ENCODE measurements at places on chromosomes 3 and 15.

- DNase-seq: no peak
These were observed 37.0 kb downstream of the DAPK2 start for GRCh38 chr15:64009241-64009640.

DNA sequence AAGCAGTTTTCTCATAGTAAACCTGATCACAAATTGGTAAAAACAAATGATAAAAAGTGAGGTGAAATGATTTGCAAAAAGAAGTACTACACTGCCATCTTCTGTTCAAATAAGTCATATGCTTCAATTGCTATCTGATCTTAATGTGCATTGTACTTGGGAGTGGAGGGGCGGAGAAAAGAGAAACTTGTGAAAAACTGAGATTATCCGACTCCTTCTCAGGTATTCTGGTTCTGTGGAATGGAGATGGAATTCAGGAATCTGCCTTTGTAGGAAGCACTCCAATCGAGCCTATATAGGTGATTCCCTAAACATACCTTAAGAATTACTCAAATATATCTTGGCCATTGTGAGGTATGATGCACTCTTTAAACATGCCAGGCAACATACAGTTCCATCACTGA is 180.6 kb downstream of the CHL1 start:
- no peak for DNase-seq

- no peak for DNase-seq
These were observed 121.3 kb downstream of the THRB start for GRCh38 chr3:24373198-24373959.

DNA sequence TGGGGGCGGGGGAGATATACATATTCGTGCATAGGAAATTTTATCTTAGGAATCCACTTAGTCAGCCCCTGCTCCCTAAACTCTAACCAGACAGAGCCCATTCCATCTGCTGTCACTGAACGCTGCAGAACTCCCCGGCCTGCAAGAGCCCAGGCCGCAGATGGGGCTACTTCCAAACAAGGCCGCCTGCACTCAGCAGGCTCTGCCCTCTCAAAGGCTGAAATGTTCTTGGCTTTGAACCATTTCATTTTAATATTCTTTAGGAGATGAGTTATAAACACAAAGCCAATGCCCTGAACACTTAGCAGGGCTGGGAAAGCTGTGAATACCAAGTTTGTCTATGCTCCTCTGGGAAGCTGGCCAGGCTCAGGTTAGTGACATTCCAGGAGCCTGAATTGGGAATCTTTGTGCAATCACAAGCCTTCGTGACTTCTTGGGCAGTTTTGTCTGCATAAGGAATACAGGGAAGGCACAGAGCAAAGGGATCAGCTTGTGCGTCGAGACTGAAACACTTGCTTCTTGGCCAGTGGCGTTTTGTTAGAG is 65.0 kb downstream of the SYNM start:
- DNase-seq: no peak

GRCh38 chr3:17672506-17672905 is 69.9 kb downstream of the TBC1D5 start:
- DNase-seq: no peak

DNA sequence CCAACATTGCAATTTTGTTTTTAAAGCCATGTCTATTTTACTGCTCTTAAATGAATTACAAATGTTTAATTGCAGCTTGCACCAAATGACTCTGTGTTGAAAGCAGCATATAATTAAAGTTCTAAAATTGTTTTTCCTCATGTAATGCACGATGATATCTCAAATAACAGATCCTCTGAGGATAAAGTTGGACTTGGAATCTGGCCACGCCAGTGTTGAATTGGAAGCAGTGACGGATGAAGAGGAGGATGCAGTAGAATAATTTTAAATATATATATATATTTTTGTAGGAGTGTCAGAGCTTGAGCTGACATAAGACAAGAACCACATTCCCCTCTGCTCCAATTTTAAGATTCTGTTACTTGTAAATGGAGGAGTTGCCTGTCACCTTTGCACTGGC is 406.6 kb upstream of the DPPA4 start:
- no peak for DNase-seq

DNA sequence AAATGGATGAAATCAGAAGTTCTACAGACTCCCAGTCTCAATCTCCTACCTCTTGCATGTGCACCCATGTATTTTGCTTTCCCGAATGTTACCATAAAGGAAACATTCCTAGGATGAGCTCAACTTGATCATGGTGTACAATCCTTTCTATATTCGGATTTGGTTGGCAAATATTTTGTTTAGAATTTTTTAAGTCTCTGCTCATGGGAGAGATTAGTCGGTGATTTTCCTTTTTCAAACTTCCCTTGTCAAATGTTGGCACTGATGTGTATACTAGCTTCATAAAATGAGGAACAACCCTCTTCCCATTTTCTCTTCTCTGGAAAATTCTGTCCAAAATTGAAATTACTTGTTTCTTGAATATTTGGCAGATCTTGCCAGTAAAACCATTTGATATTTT is 317.6 kb upstream of the RASGRP1 start:
- no peak for DNase-seq

DNA sequence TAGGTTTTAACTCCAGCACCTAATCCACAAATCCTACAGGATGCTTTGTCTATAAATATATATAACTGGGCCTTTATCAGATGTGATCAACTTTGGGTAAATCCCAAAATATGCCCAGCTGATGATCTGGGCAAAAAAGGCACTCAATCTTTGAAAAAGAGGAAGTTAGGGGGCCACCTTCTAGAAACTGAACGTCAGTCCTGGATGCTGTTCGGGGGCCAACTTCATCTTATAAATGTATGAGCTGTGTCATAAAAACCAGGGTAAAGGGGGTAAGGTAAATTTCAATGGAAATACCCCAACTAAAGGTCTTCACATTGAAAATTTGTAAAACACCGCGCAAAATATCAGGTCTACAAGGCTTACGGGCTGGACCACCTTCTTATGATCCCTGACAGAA is 264.4 kb upstream of the UBE2E2 start:
- DNase-seq: no peak

DNA sequence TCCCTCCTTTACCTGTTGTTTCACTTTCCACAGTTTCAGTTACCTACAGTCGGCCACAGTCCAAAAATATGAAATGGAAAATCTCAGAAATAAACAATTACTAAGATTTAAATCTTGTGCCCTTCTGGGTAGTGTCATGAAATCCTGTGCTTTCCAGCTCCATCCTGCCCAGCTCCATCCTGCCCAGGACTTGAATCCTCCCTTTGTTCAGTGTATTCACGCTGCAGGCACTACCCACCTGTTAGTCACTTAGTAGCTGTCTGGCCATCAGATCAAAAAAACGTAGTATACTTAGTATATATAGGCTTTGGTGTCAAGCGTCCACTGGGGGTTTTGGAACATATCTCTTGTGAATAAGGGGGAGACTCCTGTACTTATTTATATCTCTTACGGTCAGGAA is 329.0 kb upstream of the SEMA6D start:
- no peak for DNase-seq

DNA sequence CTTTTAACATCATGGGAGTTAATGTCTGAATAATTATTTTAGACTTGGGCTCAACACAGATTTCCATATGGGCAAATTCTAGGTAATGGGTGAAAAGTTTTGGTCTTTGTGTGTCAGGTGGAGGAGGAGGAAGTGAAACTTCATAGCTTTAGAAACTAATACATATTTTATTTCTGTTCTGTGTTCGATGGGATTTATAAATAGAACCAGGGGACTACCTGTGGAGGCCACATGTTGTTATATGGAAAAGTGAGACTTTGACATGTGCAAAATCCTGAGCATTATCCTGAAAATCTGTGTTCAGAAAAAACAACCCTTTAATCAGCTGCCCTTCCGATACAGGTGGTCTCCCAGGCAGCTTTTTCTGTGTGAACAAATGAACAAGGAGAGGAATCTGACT is 209.5 kb downstream of the SOX2 start:
- DNase-seq: no peak

- no peak for DNase-seq
These were observed 151.2 kb downstream of the MYRIP start for GRCh38 chr3:39960515-39961191.

Measured in GM18507 (cell line).